ENCODE measurements at places on chromosomes 7 and 10. TPM values are rescaled to one million over a fixed set of nuclear protein-coding genes. Genes with fewer than 3 reads are reported as not detected.

OR2A12 gene
- not detected for polyA plus RNA-seq

DIP2C gene
- 1.2 TPM for polyA plus RNA-seq

PIK3CG gene
- polyA plus RNA-seq = not detected

TECTB gene
- not detected for polyA plus RNA-seq

AOAH gene
- 0.09 TPM for polyA plus RNA-seq

NPC1L1 gene
- polyA plus RNA-seq = not detected

OIT3 gene
- polyA plus RNA-seq = not detected

UNCX gene
- polyA plus RNA-seq = not detected

All from foreskin keratinocyte (primary cell).